Right forelimb (tissue), 1 donor: ENCODE measurements at places on chromosomes 3 and 15.

DNA sequence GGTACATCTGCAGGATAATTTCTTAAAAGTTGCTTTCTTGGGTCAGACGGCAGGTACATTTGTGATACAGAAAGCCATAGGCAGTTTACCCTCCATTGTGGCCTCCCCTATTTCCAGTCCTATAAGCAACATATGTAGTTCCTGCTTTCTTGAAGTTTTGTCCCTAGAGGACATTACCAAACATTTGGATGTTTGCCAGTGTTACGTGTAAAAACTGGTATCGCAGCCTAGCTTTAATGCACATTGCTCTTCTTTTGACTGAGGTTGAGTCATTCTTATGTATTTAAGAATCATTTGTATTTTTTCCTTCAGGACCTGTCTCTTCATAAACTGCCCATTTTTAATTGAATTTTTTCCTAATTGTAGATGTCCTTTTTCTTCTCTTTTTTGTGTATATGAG is 114.3 kb downstream of the DIPK2A start:
- DNase-seq: no peak

- no peak for DNase-seq
These were observed 35.2 kb downstream of the FAM81A start for GRCh38 chr15:59473226-59473625.

DNA sequence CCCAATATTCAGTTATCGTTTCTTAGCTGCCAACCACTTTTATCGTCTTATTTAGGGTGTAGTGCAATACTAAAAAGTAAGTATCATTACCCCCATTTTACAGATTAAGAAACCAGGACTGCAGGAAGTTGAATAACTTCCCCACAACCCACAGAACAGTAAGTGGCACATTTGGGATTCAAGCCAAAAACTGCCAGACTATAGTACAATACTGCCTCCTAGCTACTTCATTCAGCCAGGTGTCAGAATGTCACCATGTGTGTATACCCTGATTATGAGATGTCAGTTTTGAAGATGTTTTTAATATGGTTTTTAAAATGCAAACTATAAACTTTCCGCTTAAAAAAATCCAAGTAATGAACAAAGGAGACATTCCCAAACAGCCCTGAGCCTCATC is 74.2 kb upstream of the PROK2 start:
- no peak for DNase-seq

GRCh38 chr15:47987461-47987860 is 133.3 kb upstream of the SLC24A5 start:
- DNase-seq: no peak

DNA sequence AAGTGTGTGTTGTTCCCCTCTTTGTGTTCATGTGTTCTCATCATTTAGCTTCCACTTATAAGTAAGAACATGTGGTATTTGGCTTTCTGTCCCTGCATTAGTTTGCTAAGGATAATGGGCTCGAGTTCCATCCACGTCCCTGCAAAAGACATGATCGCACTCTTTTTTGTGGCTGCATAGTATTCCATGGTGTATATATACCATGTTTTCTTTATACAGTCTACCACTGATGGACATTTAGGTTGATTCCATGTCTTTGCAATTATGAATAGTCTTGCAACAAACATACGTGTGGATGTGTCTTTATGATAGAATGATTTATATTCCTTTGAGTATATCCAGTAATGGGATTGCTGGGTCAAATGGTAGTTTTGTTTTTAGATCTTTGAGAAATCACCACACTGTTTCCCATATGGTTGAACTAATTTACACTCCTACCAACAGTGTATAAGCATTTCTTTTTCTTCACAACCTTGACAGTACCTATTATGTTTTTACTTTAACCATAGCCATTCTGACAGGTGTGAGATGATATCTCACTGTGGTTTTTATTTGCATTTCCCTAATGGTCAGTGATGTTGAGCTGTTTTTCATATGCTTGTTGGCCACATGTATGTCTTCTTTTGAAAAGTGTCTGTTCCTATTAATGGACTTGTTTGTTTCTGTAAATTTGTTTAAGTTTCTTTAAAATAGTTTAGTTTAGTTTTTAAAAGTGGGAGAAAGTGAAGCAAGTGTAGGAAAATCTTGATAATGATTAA is 21.9 kb upstream of the SLC30A4 start:
- DNase-seq: no peak

- DNase-seq: no peak
These were observed 27.2 kb upstream of the WDR5B start for GRCh38 chr3:122443090-122443489.

GRCh38 chr3:17290894-17291293 is 406.1 kb downstream of the PLCL2 start:
- no peak for DNase-seq

GRCh38 chr15:56693761-56694160 is 39.5 kb downstream of the ZNF280D start:
- DNase-seq: no peak

DNA sequence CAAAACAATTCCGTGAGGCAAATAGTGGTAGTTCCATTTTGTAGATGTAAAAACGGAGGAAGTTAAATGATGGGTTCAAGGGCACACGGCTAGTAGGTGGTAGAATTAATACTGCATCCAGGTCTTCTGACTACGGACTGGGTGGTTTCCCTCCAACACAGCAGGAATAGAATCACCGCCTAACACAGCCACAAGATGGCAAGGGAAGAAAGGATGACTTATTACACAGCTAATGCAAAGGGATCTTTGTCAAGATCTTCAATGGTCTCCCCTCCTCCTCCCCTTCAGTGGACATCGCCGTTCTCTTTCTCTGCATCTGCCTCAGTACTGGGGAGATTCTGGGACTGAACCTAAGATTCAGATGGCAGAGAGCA is 524 bp upstream of the TOPBP1 start:
- no peak for DNase-seq
